ENCODE measurements at places on chromosomes 4 and X.

GRCh38 chr4:152708796-152709195 is 29.0 kb upstream of the TMEM154 start:
- DNase-seq: no peak

- DNase-seq: no peak
Observed at GRCh38 chr4:123740236-123740635, 343.6 kb downstream of the SPRY1 start.

DNA sequence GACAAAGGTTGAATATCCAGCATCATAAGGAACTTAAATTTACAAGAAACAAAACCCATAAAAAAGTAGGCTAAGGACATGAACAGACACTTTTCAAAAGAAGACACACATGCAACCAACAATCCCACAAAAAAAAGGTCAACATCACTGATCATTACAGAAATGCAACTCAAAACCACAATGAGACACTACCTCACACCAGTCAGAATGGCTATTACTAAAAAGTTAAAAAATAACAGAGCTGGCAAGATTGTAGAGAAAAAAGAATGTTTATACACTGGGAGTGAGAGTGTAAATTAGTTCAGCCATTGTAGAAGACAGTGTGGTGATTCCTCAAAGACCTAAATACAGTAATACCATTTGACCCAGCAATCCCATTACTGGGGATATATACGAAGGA is 474.7 kb downstream of the TRIML1 start:
- no peak for DNase-seq

- no peak for DNase-seq
Observed at GRCh38 chr4:3328814-3329663, 36.2 kb downstream of the RGS12 start.

DNA sequence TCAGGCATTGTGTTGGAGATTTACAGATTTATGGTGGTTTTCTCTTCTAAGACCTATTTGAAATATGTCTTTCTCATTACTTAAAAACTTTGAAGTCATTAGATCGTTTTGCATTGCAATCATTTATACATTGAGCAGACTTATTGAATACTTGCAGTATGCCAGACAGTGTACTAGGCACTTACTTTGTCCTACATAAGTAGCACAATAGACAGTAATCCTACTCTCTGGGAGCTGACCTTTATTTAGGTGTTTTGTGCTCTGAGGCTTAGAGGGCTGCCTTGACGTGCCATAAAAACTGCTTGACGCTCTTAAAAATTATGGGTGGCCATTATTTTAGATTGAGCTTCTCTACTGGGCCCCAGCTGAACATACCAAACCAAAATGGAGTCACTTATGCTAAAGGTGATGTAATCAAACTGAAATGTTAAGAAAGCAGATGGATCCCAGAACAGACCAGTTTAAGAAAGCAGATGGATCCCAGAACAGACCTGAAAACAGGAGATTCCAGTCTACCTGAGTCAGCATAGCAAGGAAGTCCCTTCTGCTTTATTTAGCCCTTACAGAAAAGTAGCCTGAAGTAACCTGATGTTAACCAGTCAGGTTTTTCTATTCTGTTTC is 42.4 kb downstream of the PTTG2 start:
- DNase-seq: no peak

- no peak for DNase-seq
Observed at GRCh38 chr4:112652216-112652615, 15.3 kb downstream of the LARP7 start.

GRCh38 chr4:143372093-143372915 is 35.6 kb downstream of the GAB1 start:
- DNase-seq: no peak

- DNase-seq: no peak
Observed at GRCh38 chr4:78624048-78624447, 72.5 kb downstream of the ANXA3 start.

GRCh38 chr4:40564004-40564403 is 65.7 kb downstream of the RBM47 start:
- DNase-seq: no peak

DNA sequence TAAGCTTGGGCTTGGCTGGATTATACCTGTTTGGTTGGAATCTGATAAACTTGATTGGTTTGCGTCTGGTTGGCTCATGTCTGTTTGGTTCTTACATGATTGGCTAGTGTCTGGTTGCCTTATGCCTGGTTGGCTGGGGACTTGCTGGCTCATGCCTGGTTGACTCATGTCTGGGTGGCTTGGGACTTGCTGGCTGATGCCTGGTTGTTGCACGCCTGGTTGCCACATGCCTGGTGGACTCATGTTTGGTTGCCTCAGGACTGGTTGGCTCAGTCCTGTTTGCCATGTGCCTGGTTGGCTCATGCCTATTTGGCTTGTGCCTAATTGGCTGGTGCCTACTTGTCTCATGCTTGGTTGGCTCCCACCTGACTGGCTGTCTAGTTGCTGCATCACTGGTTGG is 104.5 kb downstream of the APOOL start:
- DNase-seq: no peak

- DNase-seq: no peak
Observed at GRCh38 chrX:77160301-77160700, 286.9 kb upstream of the FGF16 start.

- DNase-seq: no peak
Observed at GRCh38 chrX:1105671-1106419, 106.6 kb downstream of the CRLF2 start.

DNA sequence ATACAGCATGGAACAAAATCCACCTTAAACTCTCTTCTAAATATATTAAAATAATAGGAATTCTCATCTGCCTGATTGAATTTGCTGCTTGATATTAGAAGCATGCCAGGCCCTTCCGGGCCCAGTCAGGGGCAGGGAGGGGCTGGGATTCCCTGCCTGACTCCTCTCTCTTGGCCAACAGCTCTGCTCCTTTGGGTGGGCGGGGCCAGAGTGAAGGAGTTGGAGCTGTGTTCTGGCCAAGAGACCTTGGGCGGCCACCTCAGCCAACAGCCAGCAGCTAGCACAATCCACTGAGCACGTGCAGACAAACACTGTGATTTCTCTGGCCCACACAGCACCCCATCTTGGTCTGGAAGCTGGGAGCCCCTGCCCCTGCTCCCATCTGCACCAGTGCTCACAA is 140.3 kb downstream of the PJA1 start:
- DNase-seq: no peak

GRCh38 chr4:4942658-4943057 is 76.6 kb downstream of the CYTL1 start:
- no peak for DNase-seq

GRCh38 chr4:169604903-169605331 is 7.5 kb downstream of the NEK1 start:
- DNase-seq: no peak

DNA sequence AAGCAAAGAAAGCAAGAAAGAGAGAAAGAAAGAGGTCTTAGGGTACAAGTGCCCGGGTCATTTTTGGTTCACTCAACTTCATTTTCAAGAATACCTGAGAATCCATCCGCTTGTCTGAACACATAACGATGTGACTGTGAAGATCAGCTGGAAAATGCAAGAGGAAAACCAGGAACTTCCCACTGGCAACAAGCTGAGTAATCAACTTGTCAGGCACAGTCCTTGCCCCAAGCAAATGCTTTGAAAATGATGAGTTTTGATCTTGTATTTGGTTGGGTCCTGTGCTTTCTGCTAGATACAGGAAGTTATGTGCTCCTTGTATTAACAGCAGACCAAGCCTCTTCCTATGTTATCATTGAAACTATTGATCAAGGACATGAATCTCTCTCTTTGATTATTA is 239.1 kb downstream of the ASMT start:
- no peak for DNase-seq

DNA sequence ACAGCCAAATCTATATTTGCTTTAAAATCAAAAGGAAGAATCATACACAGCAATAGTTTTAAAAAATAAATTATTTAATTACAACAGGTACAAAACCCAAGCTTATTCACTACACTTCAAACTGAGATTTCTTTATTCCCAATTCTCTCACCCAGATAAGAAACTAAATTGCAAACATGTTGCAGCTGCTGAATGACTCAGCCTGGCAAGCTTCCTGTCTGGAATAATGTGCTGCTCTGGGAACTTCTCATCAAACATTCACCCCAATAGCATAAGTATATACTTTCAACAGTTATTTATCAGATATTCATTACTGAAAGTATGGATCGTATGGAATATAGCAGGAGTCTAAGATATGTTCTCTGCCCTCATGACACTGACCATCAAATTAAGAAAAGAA is 43.0 kb upstream of the GABRA2 start:
- no peak for DNase-seq

- no peak for DNase-seq
Observed at GRCh38 chrX:150094996-150095395, 156.7 kb upstream of the EOLA2 start.

- no peak for DNase-seq
Observed at GRCh38 chrX:142296421-142296820, 91.3 kb upstream of the MAGEC2 start.

- no peak for DNase-seq
Observed at GRCh38 chrX:38080808-38081207, 74.5 kb downstream of the SYTL5 start.

- no peak for DNase-seq
Observed at GRCh38 chr4:36081185-36081584, 163.1 kb downstream of the ARAP2 start.

DNA sequence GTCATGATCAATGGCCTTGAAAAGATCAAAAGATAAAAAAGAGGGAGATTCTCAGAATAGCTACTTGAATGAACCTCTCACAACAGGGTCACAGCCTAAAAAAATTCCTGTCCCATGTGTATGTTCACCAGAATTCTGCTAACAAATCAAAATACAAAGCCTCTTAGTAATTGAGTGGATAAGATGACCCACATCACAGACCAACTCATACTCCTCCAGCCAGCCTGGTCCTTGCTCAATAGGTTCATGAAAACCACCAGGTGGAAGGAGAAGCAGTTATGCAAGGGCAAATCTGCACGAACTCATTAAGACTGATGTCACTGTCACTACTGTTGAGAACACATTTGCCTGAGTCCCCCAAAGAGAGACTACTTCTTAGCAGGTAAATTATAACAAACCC is 21.5 kb downstream of the WDFY3 start:
- no peak for DNase-seq

DNA sequence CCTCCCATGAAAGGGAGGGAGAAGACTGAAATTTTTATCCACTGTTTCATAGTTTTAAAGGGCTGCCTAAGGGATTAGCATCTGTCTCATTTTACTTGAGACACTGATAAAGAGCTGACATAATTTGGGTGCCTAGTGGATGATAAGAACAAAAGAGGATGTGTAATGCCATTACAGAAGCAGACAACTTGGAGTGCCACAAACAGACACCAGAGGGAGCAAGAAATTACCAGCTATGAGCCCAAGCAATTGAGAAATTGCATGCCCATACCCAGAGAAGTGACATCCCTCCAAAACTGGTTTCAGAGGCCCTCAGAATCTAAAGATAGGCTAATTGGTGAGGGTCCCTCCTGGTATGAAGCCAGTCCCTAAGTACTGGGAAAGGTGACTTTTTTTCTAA is 38.5 kb upstream of the POU3F4 start:
- no peak for DNase-seq

- DNase-seq: no peak
Observed at GRCh38 chr4:14043203-14043602, 415.7 kb upstream of the BOD1L1 start.

DNA sequence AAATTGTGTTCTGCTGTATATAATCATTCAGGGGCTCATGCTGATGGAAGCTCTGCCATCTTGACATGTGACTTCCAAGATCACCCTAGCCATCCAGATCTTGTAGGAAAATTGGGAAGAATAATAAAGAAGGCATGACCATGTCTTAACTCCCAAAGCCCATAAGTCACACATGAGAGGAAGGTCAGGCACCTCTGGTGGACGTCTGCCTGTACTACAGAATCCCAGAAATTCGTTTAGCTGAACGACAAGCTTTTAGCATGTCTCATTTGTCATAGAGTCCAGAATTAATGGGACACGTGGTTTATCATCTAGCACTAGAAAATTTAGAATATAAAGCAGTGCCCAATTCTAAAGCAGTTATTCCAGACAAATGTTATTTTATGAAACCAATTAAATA is 212.7 kb downstream of the CENPC start:
- no peak for DNase-seq

DNA sequence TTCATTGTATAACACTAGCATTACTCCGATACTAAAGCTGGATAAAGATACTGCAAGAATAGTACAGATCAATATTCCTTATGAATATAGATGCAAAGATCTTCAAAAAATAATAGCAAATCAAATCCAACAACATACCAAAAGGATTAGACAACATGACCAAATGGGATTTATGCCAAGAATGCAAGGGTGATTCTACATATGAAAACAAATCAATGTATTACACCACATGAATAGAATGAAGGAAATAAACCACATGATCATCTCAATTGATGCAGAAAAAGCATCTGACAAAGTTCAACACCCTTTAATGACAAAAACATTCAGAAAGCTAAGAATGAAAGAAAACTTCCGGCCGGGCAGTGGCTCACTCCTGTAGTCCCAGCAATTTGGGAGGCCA is 42.8 kb downstream of the CUL4B start:
- DNase-seq: no peak

GRCh38 chr4:4666187-4666586 is 124.3 kb upstream of the STX18 start:
- no peak for DNase-seq

GRCh38 chrX:103839404-103839803 is 7.3 kb upstream of the RAB9B start:
- no peak for DNase-seq

GRCh38 chrX:119177278-119177677 is 49.7 kb upstream of the KIAA1210 start:
- no peak for DNase-seq

DNA sequence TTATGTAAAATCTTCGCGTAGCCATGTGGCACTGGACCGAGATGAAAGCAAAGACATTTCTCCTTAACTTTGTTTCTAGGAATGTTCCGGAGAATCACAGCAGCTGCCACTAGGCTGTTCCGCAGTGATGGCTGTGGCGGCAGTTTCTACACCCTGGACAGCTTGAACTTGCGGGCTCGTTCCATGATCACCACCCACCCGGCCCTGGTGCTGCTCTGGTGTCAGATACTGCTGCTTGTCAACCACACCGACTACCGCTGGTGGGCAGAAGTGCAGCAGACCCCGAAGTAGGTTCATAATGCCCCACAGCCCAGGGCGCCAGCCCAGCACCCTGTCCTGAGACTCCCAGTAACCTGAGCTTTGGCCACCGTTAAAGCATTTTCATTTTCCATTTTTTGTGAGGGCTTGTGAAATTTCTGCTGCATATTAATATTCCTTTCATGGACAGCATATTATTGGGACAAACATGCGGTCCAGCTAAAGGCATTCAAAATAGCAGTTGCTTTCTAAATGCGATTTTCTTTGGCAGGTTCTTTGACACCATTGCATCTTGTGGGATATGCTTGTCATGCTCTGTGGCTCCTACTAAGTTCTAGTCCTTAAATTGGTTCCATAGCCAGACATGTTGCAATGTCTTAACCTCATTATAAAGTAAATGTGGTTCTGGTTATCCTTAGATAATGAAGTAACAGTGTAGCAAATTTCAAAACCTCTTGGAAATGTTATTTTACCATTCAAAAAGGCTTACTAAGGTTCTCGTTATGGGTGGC is 49.1 kb upstream of the MSANTD1 start:
- DNase-seq: no peak

- DNase-seq: no peak
Observed at GRCh38 chr4:3203971-3204431, 45.0 kb upstream of the MSANTD1 start.

All from NCI-H1930 (cell line).